ENCODE measurements at places on chromosomes 11 and 22.

- no peak for DNase-seq
These were observed 1270.6 kb downstream of the LRRC4C start for GRCh38 chr11:40188848-40189247.

DNA sequence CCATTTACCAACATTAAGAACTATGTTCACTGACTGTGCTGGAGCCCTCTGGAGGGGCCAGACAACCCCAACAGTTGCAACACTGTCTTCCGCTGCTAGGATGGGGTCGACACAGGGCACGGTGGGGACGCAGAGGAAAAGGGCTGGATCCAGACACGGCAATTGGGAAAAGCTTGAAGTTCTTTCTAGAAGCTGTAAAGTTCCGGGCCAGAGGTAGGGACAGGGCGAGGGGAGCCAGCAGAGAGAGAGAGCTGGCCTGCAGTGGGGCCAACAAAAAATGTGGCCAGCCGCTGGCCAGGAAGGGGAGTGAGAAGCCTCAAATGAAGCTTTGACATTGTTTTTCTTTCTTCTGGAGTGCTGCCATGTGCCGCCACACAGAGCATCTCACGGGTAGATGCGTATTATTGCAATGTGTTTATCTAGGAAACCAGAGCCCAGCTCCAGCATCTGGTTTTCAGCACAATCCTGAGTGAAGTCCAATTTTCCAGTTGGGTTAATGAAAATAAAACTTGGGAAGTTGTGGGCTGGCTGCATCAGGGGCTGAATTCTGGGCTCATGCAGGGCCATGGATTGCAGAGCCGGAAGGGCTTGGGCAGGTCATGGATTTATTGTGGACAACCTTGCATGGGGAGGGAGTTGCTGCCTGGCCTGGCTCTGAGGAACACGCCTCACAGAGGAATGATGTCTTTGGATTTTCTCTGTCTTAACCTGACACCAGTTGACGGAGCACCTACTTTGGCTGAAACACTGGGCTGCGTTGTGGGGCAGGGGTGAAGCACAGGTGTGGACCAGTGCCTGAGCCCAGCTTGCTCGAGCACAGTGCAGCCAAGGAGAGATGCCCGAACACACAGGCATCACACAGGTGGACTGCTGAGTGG is 67.6 kb upstream of the AMPD3 start:
- DNase-seq, result no peak

- no peak for DNase-seq
These were observed 1391.3 kb downstream of the TBC1D22A start for GRCh38 chr22:48153726-48154125.

DNA sequence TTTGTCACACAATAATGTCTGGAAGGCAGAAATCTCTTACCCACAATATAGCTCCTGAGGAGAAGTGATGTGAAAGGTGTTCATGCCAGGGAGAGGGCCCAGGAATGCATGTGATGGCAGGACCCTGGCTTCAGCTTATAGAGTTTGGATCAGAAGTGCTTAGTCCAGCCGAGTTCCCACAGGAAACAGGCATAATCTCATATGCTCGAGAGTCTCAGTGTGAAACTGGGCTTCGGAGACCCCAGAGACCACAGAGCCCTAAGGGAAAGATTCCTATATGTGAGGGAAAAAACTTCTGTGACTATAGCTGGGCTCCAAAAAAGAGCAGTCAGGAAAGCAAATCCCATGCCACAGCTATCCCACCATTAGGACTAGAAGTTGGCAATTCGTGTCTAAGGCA is at the start of gene OR52N5:
Gene OR52N5, minus strand, starts transcription at position 101 of the 400 bp plus-strand sequence. CDS start 4,721 bp downstream, outside the sequence.
- DNase-seq, result no peak

DNA sequence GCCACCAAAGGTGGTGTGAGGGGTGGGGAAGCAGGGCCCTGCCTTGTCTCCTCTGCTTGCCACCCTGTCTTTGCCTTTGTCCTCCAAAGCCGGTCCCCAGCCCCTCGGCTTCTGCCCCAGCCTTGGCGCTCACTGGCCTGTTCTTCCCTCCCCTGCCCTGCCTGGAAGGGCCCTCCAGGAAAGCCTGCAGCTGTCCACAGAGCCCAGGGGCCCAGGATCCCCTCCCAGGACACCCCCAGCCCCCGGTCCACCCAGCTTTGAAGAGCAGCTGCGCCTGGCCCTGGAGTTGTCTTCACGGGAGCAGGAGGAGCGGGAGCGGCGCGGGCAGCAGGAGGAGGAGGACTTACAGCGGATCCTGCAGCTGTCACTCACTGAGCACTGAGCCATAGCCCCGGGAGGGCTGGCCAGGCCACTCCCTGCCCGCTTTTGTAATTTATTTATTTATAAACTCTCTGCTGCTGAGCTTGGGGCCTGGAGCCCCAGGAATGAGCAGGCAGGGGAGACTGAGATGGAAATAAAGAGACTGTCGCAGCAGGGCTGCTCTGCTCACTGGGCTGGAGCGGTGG is 1.3 kb upstream of the SSH3 start:
- DNase-seq, result no peak

DNA sequence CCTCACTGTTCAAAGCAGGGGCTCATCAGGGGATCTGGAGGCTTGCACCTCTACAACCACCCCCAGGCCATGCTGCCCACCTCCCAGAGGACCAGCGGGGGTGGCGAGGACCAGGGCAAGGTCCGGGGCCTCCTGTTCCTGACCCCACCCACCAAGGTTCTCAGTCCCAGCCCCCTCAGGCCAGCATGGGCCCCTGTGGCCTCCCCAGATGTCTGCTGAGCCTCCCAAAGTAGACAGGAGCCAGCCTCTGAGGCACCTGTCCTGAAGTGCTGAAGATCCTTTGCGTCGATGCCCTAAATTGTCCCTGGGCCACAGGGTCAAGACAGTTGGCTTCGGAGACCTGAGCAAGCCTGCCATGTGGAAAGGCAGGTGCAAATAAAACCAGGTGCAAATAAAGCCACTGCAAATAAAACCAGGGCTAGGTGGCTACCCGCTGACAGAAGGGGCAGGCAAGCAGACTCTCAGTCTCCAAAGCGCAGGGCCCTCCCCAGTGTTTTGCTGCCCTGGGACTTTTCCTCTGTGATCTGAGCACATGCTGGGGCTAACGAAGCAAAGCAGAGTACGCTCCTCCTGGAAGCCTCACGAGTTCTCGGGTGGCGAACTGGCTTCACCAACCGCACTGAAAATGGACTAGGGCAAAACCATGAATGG is 22.4 kb upstream of the ARFGAP3 start:
- no peak for DNase-seq

DNA sequence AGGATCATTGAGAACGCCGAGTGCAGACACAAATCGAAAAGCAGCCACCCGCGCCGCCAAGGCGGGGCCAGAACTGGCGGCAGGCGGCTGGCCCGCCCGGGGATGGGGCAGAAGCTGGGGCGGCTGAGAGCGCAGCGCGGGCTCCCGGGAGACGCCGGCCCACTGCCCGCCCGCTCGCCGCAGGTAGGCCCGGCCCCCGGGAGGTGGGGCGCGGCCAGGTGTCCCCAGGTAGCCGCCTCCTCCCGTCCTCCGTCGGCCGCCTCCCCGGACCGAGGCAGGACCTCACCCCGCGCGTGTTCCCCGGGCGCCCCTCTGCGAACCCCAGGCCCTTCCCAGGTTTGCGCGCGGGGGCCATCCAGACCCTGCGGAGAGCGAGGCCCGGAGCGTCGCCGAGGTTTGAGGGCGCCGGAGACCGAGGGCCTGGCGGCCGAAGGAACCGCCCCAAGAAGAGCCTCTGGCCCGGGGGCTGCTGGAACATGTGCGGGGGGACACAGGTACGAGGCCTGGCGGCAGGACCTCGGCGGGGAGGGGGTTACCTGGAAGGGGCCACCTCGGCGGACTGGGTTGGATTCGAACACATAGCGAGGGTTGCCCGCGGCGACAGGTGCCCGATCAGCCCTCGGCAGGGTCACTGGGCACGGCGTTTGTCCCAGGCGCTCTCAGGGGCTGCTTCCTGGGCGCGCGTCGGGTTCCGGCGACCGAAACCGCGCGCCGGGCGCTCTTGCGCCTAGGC is at the start of gene PRRG4:
Gene PRRG4, plus strand, starts transcription at position 248 of the 733 bp plus-strand sequence. CDS start 603 bp downstream, outside the sequence.
- peak; percentile 70 for DNase-seq

DNA sequence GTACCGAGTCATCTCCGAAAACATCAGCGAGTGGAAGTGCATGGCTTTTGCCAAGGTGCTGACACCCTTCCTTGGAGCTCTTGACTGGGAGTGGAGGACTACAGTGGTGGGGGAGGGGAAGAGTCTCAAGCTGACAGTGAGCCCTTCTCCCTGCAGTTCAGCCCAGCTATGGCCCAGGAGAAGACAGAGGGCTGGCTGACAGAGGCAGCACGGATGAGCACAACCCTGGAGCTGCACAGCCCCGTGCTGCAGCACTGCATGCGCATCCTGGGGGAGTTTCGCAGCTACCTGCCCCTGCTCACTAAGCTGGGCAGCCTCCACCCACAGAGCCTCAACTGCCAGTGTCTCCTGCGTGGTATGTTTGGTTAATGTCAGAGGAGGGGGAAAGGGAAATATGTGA is 41.4 kb downstream of the DNHD1 start:
- DNase-seq, result no peak

DNA sequence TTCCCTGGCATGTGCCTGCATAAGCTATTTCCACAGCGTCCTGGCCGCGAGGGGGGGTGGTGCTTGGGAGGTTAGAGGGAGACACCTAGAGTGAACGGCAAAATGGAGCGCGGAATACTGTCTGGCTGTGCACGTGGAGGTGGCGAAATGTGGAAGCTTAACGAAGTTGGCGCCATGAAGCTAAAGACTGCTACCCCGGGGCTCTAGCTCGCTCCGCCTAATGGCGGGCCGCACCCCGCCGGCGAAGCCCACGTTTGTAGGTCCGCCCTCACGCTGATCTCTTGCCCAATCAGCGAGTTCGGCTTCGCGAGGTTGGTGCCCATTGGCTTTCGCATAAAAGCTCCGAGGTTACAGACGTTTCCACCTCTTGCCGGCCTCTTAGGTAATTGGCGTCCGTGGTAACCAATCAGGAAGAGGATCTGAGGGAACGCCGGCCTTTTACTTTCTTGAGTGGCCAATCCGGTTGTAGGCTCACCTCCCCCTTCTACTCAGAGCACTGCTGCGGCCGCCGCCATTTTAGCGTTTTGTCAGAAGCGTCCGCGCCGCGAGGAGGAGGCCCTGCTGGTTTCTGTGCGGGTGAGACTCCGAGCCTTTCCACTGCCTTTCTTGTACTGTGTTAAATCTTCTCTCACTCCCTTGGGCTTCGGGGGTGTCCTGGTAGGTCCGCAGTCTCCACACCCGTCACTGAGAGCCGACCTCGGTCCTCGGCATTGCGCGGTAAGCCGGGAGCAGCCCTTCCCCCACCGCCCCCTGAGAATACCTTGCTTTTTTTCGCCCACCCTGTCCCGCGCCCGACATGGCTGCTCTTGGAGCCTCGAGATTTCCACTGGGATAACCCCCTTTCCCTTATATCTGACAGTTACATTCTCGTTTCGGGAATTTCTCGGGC is at the start of gene RBM4:
Gene RBM4, plus strand, starts transcription at position 527 of the 889 bp plus-strand sequence. CDS start 1,009 bp downstream, outside the sequence.
- DNase-seq, result peak; percentile 95

DNA sequence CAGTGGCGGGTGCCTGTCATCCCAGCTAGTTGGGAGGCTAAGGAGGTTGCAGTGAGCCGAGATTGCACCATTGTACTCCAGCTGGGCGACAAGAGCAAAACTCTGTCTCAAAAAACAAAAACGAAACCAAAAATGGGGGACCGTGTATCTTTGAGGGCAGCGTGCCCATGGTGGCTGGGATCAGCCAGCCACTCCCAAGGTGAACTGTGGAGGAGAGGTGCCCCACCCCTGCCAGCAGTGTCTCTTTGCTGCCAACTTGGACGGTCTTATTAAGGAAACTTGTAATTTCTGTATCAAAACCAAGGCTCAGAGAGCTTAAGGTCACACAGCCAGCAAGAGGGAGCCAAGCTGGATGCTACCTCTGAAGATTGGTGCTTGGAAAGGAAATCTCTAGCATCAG is 147.7 kb downstream of the CACNA1I start:
- no peak for DNase-seq

DNA sequence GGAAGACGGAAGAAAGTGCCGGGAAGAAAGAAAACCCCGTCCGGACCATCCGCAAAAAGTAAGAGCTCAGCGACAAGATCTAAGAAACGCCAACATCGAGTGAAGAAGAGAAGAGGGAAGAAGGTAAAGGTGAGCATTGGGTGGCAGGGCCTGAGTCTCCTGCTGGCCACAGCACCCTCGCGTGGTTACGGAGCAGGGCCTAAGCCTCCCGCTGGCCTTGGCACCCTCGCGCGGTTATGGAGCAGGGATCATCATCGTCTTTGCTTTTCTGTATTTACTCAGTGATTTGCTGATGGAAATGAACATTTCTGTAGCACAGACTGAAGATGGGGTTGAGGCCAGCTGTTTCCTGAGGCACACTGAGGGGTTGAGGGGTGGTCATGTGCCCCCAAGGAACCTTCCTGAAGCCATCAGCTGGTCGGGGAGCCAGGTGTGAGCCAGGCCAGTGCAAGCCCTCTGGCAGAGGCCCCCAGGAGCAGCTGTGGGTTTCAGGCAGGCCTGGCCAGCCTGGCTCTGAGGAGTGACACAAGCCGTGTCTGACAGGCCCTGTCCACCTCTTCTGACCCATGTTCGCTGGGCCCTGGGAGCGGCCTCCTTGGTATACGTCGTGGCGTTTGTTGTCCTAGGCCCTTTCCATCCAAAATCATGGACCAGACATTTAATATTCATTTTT is 14.0 kb downstream of the IRF7 start:
- no peak for DNase-seq

GRCh38 chr11:67400942-67401494 is 640 bp downstream of the PPP1CA start:
- no peak for DNase-seq

DNA sequence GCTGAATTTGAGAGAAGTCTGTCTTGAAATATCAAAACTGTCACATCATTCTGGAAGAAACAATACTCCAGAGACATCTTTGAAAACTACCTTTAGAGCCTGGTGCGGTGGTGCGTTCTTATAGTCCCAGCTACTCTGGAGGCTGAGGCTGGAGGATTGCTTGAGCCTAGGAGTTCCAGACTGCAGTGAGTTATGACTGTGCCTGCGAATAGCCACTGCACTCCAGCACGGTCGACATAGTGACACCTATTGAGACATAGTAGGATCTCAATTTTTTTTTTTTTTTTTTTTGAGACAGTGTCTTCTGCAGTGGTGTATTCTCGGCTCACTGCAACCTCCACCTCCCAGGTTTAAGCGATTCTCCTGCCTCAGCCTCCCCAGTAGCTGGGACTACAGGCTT is 11.5 kb upstream of the AIFM3 start:
- no peak for DNase-seq
